ENCODE measurements at places on chromosomes 5 and 9.

DNA sequence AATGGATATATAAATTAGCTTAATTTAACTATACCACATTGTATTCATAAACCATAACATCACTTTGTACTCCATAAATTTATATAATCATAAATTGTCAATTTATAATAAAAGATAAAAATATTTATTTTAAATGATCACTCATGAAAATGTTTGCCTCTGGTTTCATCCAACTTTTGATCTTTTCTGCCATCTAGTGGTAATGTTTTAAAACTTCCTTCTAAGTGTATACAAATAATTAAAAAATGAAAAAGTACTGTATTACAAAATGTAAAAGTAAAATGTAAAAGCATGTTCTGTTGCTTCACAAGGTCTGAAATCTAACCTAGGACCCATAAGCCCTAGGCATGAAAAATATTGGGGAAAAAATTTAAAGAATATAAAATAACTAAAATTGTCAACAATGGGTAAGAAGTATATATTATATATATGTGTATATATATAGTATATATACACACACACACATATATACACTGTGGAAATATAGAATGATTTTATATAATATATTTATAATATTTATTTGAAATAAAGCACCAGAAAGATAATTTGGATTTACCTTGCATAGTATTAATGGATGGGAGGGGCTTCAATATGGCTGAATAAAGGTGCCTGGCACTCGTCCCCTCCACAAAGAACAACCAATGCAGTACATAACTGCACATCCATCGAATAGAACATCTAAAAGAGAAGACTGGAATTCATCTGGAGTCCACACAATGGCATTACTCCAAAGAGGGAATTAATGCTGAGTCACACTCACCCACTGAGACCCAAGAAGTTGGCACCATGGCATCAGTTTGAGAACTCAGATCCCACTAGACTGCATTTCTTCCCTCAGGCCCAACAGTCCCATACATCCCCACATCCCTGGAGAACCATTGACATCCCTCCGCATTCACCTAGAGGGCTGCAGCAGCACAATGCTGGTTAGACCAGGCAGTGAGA, 32.5 kb downstream of the ANXA1 start:
- no peak for DNase-seq

DNA sequence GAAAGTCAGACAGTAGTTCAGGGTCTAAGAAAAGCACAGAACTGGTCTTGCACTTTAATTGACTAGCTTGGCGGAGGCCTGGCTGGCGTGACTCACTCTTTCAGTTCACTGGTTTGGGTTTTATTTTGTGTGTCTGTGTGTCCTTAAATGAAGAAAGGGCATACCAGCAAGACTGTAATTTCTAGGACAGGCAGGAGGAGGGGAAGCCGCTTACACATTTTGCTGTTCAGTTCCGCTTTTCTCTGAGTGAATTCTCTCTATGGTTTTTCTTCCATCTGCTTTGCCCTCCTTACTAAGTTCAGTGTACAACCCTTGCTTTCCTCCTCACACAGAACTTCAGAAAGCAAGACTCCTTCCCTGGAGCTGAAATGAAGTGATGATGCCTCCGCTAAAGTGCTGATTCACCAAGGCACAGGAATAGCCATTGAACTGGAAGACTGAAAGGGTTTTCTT, 150.8 kb downstream of the MEF2C start:
- no peak for DNase-seq

GRCh38 chr5:58314356-58315210, 145.3 kb downstream of the PLK2 start:
- DNase-seq: no peak

DNA sequence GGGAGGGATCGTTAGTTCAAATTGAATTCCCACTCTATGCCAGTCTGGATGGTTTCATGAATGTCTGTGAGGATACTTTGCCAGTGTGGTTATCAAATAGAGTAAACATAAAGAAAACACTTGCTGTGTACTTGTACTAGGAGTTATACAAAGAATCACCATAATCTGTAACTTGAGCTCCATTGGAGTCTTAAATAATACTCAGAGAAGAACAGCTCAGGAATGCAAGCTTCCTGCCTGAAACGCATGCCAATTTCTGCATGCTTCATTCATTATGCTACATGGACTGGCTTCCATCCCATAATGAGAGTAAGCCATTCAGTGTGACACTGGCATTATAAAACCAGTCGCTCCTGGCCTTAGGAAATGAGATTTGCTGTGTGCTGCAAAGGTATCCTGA, 351.4 kb downstream of the SEMA5A start:
- DNase-seq: no peak

- no peak for DNase-seq
Measured at GRCh38 chr9:111144741-111145140, 106.5 kb upstream of the LPAR1 start.

DNA sequence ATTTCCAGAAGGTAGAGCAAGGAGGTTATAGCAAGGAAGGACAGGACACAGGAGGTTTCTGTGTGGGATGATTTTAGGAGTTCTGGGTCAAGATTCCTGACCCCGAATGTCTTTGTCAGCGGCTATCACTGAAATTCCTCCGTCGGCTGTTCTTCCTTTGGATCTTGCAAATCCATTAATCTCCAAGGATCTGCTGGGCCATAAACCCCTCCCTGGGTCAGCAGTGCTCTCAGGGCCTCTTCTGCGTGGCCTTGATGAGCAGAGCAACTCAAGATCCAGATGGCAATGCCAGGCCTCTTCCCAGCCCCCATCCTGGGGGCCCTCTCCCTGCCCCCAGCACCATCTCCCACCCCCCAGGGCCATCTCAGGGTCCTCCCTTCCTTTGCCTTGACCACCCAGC, 16.3 kb upstream of the COL27A1 start:
- no peak for DNase-seq

DNA sequence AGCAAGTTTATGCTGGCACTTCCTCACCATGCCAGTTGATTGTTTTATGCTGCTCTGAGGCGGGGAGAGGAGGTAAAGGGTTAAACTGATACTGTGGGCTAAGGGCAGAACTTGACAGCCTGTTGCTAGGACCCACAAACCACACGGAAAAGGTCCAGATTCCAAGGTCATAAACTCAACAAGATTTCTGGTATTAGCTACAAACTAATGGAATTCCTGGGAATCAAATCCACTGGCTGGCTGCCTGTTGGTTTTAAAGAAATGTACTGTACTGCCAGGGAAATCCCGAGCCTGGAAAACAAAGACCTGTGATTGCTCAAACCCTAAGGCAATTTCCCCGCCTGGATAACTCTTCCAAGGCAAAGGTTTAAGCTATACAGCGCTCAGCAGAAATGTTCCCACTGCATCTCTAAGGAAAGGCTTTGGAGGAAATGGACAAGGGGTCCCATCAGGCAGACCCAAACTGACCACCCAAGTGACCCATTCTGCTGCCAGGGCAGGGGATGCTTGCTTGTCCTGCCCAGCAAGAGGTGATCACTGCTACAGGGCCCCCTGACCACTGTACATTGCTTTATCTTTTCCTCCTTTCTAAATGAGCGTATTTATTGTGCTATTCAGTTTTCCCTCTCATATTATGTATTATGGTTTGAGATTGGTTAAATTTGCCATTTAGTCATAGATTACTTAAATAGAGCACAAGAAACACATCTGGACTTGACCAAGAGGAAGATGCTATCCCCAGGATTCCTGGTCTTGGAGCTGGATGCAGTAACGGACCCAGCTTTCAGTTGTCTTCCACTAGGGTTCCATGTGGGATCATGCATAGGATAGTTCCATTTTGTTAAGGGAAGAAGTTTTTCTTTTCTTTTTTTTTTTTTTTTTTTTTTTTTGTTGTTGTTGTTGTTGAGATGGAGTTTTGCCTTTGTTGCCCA, 124.3 kb downstream of the SUSD1 start:
- DNase-seq: no peak

DNA sequence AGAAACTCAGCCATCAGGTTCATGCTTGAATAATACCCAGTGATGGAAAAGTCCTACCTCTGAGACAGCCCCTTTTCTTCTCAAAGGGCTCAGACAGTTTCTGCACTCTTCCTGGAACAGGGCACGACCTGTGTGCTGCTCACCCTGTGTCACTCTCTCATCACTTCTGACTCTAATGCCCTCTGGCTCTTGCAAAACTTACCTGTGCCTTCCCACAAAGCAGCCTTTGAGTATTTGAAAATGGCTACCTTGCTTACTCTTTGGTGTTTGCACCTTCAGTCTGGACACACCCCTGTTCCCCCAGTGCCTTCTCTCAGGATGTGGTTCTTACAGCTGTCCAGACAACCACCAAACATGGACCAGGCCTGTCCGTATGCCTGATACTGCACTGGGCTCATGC, 171.4 kb downstream of the GRIA1 start:
- DNase-seq: no peak

DNA sequence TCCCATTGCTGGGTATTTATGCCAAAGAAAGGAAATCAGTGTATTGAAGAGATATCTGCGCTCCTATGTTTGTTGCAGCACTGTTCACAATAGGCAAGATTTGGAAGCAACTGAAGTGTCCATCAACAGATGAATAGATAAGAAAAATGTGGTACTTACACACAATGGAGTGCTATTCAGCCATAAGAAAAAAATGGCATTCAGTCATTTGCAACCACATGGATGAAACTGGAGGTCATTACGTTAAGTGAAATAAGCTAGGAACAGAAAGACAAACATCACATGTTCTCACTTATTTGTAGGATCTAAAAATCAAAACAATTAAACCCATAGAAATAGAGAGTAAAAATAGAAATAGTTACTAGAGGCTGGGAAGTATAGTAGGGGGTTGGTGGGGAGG, 1133.1 kb upstream of the ACO1 start:
- DNase-seq: no peak

DNA sequence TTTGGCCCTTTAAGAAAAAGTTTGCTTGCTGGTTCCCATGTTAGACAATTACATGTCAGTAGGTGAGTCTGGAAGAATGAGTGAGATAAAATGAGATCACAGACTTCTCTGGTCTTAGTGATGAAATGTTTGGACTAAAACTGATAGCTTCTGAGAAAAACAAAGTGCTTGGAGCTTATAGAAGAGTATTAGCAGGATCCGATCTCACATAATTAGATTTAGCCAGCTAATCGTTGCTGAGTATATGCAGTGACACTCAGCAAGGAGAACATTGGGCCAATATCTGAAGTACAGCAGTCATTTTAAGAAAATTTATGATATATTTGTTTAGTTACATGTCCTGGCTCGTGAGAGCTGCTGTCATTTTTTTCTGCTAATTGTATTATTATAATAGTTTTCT, 135.8 kb downstream of the SNCAIP start:
- DNase-seq: no peak

DNA sequence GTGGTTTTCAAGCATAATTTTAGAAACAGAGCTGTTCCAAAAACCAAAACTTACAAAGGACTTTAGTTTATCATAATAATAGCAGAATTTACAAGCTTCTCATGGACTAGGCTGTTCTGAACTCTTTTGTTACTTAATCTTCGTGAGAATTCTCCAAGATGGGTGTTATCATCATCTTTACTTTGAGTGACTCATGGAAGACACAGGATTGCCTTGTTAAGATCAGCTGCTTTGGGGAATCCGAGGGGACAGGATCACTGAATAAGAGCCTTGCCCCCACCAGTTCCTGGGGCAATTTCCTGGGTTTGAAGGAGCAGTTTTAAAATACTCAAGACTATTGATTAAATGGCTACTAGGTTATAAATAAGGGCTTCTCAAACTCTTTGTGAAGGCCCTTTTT, 80.5 kb downstream of the CFAP90 start:
- DNase-seq: no peak

GRCh38 chr9:110114086-110114858, 93.7 kb downstream of the C9orf152 start:
- DNase-seq: no peak

- DNase-seq: no peak
Measured at GRCh38 chr9:3525096-3525835, 535 bp downstream of the RFX3 start.

Measured in trophoblast cell (in vitro differentiated cells and primary cell).